ENCODE measurements at places on chromosomes 7 and 10. TPM values are rescaled to one million over a fixed set of nuclear protein-coding genes. Genes with fewer than 3 reads are reported as not detected.

DNA sequence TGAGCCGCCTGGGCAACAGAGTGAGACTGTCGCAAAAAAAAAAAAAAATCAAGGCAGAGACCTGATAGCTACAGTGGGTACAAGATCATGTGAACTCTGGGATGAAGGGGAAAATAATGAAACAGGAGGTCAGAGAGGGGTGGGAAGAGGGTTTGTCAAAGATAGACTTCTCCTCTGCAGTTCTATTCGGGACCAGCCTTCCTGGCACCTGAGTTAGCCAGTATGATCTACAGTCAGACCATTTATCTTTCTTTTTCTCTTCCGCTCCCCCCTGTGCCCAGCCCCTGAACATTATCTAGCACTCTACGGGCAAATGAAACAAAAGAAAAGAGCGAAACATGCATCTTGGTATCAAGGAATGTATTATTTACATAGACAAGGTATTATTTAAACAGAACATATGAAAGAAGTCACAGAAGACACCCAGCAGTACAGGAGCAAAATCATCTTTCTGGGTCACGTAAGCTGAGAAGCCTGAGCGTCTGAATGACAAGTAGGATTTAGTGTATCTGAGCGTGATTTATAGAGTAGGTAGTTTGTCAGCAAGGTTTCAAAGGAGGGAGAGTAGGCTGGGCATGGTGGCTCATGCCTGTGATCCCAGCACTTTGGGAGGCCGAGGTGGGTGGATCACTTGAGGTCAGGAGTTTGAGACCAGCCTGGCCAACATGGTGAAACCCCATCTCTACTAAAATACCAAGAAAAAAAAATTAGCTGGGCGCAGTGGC is 109.0 kb downstream of the PRKCQ start:
- no peak for DNase-seq

DNA sequence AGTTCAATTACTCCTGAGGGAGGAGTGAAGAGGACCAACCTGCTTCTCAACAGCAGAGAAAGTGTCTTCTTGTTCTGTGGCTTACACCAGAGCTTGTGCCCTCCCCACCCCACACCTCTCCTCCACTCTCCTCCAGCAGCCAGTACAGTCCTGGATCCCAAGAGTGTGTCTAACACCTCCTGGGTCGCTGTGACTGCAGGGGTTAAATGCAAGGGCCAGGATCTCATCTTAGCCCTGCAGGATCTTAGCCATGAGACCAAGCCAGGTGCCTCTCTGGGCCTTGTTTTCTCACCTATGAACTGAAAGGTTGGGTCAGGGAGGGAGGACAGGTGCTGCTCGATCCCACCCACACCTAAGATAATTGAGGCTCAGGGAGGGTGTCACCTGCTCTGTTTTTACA is 34.5 kb upstream of the MSRB2 start:
- no peak for DNase-seq

GRCh38 chr10:96632974-96633710 is 46.3 kb upstream of the TM9SF3 start:
- DNase-seq: no peak

- no peak for DNase-seq
Observed at GRCh38 chr7:84490661-84491060, 296.1 kb upstream of the SEMA3A start.

DNA sequence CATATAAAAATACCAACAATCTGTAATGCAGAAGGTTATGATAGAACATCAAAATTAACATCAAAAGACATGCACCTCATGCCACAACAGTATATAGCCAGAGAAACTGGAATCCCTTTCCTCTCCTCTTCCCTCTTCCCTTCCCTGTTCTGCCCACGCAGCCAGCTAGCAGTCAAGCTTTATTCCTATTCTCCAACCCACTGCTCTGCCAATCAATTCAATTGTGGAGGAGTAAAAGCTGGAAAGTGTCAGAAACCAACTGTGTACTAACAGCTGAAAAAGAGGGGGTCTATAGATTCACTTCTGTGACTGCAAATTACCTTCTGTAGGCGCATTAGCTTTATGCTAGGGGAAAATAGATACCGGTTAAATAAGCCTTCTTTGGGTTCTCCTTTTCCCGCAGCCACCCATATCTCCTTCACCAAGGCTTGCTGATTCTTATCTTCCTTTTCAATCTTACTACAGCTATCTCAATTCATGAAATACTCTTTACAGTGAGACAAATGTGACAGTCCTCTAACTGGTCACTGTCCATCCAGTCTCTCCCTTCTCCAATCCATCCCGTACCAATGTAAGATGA is 16.3 kb downstream of the ABI1 start:
- DNase-seq: no peak

- peak; percentile 53 for DNase-seq
Observed at GRCh38 chr7:107501593-107501992, 31.7 kb downstream of the GPR22 start.

DNA sequence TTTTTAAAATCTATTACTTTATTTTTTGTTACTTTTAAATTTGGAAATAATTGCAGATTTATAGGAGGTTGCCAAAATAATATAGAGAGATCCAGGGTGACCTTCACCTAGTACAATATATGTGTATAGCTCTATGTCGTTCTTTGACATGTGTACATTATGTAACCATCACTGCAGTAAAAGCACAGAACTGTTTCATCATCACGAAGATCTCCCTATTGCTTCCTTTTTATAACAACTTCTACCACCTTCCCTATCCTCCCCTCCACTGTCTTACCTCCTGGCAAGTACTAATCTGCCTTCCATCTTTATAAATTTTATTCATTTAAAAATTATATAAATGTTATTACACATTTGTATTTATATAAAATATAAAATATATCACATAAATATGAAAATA is 251.0 kb downstream of the AUTS2 start:
- DNase-seq: no peak

- DNase-seq: peak; percentile 33
Observed at GRCh38 chr10:77974396-77975074, 48.0 kb upstream of the DLG5 start.

The TAS2R5 gene
- not detected for total RNA-seq

The OR2A42 gene
- not detected for total RNA-seq
